ENCODE measurements at places on chromosomes 3 and 15. TPM values are rescaled to one million over a fixed set of nuclear protein-coding genes. Genes with fewer than 3 reads are reported as not detected.

The GRAMD2A gene
- not detected for total RNA-seq

The CPEB1 gene
- total RNA-seq: 13.7 TPM

The MOBP gene
- total RNA-seq: 0.33 TPM

The IL17RD gene
- total RNA-seq: 0.25 TPM

The AADAC gene
- total RNA-seq: 0.47 TPM

The TRAIP gene
- 24.7 TPM for total RNA-seq

The PRR20G gene
- total RNA-seq: not detected

The THPO gene
- 0.62 TPM for total RNA-seq

The CTXND1 gene
- not detected for total RNA-seq

The GPR156 gene
- 0.11 TPM for total RNA-seq

The P2RY13 gene
- not detected for total RNA-seq

The SMCO1 gene
- total RNA-seq: 0.20 TPM

The POU1F1 gene
- total RNA-seq: not detected

GRCh38 chr3:108218811-108219210 lies 3.4 kb downstream of the IFT57 start:
- no peak overlapping the region for H3K4me3 ChIP-seq
- no peak overlapping the region for H3K27ac ChIP-seq
- peaks cover 3% of the 10 kb centered on the region for H3K4me1 ChIP-seq

GRCh38 chr3:147301781-147302180 lies 104.6 kb downstream of the ZIC4 start:
- no peak overlapping the region for H3K4me3 ChIP-seq
- H3K4me1 ChIP-seq: no peaks in the 10 kb centered on the region
- no peak for DNase-seq
- H3K36me3 ChIP-seq: no peaks in the 10 kb centered on the region
- no peaks in the 10 kb centered on the region for H3K27me3 ChIP-seq

DNA sequence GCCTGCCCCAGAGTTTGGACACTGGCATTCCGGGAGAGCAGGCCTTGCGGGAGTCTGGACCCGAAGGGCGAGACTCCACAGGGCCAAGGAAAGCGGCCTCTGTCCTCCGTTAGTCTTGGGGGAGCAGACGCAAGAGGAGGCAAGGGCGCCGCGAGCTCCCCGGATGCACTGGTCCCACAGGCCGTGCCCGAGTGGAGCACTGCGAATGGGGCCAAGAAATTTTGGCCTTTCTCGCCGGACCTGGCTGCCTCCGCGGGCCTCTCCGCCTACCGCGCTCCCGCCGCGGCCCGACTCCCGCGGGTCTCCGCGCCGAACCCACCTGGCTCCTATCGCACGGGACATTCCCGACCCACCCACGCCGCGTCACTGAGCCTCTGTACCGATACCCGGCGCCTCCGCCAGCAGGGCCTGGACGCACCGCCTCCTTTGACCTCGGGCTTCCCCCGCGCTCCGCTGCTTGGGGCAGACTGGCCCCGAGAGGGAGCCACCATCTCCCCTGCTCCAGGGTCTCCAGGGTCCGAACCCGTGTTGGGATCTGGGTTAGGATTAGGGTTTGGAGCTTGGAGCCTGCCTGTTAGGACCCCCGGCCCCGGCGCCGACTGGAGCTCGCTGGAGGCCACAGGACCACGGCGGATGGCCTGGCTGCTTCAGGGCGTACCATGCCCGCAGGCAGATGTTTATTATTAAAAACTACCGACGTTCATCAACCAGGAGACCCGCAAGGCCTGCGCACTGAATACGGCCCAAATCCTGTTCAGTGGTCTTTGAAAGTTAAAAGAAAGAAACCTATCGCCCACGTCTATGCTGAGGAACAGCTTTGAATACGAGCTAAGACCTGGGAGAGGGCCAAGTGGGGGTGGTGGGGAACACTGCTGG lies 11.7 kb downstream of the SHOX2 start:
- no peak overlapping the region for H3K4me3 ChIP-seq
- no peaks in the 10 kb centered on the region for H3K4me1 ChIP-seq
- H3K27ac ChIP-seq: no peak overlapping the region
- H3K36me3 ChIP-seq: peaks cover 23% of the 10 kb centered on the region
- DNase-seq: no peak
- no peaks in the 10 kb centered on the region for H3K27me3 ChIP-seq

DNA sequence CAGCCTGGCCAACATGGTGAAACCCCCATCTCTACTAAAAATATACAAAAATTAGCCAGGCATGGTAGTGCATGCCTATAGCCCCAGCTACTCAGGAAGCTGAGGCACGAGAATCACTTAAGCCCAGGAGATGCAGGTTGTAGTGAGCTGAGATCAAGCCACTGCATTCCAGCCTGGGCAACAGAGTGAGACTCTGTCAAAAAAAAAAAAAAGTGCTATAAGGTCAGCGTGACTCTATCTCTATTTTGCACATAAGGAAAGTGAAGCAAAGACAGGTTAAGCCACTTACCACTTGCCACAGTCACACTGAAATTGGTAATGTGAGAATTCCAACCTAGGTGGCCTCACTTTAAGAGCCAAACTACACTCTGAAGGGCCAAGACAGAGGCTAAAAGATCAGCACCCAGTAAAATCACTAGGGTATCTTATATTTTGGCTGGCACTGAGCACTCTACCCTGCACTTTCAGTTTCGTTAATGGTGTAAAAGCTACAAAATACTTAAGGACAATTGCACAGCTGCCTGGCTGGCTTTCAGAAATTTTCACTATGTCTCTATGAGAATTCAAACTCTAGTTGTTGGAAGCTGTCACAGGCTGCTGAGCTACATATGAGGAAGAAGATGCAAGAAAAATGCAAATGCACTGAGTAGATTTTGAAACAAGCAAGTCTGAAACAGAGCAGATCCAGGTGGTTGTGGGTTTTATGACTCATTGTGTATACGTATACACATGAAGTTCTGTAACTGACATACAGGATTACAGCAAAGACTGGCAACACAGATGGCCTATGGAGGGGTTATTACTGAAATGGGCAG lies 32.7 kb downstream of the TRANK1 start:
- DNase-seq: peak; percentile 57
- H3K36me3 ChIP-seq: no peaks in the 10 kb centered on the region
- peak overlapping the region; percentile 49 for H3K27ac ChIP-seq
- no peak overlapping the region for H3K4me3 ChIP-seq

DNA sequence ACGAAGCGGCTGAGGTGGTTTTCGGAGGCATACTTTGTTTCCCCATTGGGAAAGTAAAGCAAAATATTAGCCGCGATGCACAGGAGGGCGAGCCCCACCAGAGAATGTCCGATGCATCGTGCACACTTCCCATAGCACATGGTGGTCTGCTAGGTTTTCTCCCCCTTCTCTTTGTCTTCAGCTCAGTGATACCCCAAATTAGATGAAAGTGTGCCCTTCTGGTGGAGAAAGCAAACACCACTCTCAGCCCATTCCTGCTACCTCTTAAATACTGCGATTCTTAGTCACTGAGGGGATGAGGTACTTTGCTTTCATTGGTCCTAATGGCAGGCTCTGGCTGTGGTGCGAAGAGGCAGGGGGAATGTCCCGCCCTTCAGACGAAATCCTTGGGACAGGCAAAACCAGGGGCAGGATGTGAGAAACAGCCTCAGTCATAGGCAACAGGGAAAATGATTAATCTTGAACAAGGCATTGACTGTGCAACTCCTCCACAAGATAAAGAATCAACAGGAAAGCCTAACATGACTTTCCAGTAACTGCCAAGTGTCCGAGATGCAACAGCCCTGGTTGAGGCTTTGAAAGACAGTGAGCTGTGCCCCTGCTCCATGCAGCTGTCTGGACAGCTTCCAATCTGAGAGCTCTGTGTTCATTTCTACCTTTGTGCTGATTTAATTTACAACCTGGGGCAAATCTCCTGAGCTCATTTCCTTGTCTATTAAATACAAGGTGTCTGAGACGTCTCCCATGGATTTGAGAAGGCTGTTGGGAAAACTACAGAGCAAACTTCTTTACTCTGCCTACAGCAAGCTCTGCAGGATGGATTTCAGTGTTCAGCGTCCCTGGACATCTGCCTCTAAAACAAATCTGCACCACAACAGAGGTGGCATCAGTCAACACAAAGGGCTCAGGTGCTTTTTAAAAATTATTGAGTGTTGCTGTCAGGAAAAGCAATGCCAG lies at the start of gene TM4SF1:
Gene TM4SF1 (minus strand): TSS at position 242 of the 957 bp plus-strand sequence. CDS start 102 bp downstream, at position 140.
- no peaks in the 10 kb centered on the region for H3K36me3 ChIP-seq
- H3K4me1 ChIP-seq: no peaks in the 10 kb centered on the region
- DNase-seq: no peak
- H3K4me3 ChIP-seq: no peak within 1 kb of the TSS
- no peak within 1 kb of the TSS for H3K27ac ChIP-seq

- H3K4me3 ChIP-seq: no peak overlapping the region
- DNase-seq: no peak
- H3K27me3 ChIP-seq: no peaks in the 10 kb centered on the region
- H3K4me1 ChIP-seq: no peaks in the 10 kb centered on the region
- no peak overlapping the region for H3K27ac ChIP-seq
- peaks cover 25% of the 10 kb centered on the region for H3K36me3 ChIP-seq
Measured at GRCh38 chr3:152469248-152470025, 200.7 kb downstream of the MBNL1 start.

DNA sequence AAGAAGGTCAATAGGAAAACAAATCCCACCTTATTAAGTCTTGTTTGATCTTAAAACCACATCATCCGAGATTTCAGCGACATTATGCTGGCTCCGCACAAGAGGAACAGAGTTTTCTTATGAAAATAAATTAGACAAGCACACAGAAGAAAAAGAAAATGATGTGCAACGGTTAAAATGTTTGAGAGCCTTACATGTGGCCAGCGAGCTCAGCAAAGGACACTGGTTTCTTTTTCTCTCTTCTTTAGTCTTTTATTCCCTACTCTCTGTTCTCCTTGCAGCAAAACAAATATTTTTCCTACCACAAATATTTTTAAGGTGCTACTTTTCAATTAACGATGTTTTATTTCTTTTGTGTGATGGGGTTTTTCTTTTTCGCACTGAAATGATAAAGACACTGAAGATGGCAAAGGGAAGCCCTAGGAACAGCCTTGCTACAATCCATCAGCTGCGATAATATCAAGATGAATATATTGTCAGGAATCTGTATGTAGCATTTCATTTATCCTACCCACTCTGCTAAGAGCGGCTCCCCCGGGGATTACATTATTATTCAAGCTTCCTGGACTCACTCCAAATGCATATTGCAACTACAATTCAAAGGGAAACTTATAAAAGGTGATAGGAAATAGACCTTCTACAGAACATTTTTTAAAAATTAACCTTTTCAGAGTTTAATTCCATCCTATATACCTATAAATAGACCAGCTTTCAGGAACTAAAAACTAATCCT lies 72.9 kb downstream of the ANXA2 start:
- H3K27ac ChIP-seq: no peak overlapping the region
- no peaks in the 10 kb centered on the region for H3K36me3 ChIP-seq
- no peak for DNase-seq
- H3K4me3 ChIP-seq: no peak overlapping the region

DNA sequence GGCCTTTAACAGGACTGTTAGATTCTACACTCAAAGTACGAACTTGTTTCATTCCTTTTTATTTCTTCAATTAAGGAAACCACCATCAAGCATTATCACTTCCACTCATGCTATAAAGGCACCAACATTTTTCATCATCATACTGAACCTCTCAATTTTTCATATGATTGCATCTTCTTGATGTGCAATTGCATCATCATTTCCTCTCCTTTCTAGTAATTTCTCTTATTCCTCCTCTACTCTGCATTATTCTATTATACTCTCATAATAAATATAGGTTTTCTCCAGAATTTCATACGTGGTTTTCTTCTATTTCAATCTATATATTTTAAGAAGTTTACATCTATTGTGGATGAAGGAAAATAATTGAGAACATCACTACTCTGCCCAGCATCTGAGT lies 506.2 kb upstream of the ZNF385D start:
- H3K27ac ChIP-seq: no peak overlapping the region
- H3K4me1 ChIP-seq: no peaks in the 10 kb centered on the region
- H3K36me3 ChIP-seq: no peaks in the 10 kb centered on the region

GRCh38 chr3:16168211-16168610 lies 6.3 kb upstream of the GALNT15 start:
- no peak overlapping the region for H3K27ac ChIP-seq
- no peak overlapping the region for H3K4me3 ChIP-seq
- no peaks in the 10 kb centered on the region for H3K27me3 ChIP-seq
- no peaks in the 10 kb centered on the region for H3K4me1 ChIP-seq
- no peak for DNase-seq
- no peaks in the 10 kb centered on the region for H3K36me3 ChIP-seq

GRCh38 chr3:180631317-180631716 lies 29.4 kb downstream of the TTC14 start:
- no peaks in the 10 kb centered on the region for H3K4me1 ChIP-seq
- no peak overlapping the region for H3K27ac ChIP-seq
- no peaks in the 10 kb centered on the region for H3K36me3 ChIP-seq
- no peaks in the 10 kb centered on the region for H3K27me3 ChIP-seq
- no peak overlapping the region for H3K4me3 ChIP-seq

DNA sequence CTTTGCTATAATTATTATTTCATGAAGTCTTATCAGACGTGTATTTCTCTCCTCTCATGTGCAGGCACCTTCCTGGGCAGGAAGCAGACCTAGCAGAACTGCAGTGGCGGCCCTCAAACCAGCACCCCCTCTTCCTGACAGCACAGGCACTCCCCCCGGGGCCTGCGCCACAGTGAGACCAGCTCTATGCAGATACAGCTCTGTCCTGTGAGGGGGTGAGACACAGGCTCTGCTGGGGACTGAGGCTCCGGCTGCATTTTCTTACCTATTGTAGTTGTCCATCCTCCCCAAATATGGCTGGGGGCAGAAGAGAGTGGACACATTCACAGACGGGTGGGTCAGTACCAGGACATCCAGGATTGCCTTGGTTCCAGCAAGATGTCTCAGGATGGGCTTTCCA lies 5.0 kb downstream of the CISH start:
- H3K36me3 ChIP-seq: peaks cover 75% of the 10 kb centered on the region
- no peak for DNase-seq
- H3K4me3 ChIP-seq: peak overlapping the region; percentile 87
- H3K4me1 ChIP-seq: peaks cover 52% of the 10 kb centered on the region
- H3K27me3 ChIP-seq: no peaks in the 10 kb centered on the region
- H3K27ac ChIP-seq: peak overlapping the region; percentile 85

DNA sequence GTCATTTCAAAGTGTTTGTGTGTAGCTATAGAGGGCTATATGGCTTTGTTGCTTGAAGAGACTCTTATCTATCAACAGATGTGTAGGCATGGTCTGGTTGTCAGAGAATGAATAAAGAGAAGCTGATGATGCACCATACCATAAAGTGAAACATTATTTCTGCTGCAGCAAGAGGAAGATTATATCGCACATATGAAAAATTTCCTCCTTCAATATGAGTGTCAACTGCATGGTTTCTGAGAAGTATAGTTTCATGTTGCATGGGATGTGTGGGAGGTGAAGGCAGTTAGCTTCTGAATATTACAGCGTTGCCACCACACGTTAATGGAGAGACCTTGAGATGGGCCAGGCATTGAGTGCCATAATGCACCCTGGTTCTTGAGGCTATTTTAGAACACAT lies 217.9 kb downstream of the SATB1 start:
- DNase-seq: no peak
- no peaks in the 10 kb centered on the region for H3K27me3 ChIP-seq
- H3K27ac ChIP-seq: no peak overlapping the region
- no peak overlapping the region for H3K4me3 ChIP-seq

- H3K4me3 ChIP-seq: no peak overlapping the region
- H3K27me3 ChIP-seq: peaks cover 90% of the 10 kb centered on the region
- H3K36me3 ChIP-seq: no peaks in the 10 kb centered on the region
- no peaks in the 10 kb centered on the region for H3K4me1 ChIP-seq
Measured at GRCh38 chr3:13533885-13534301, 15.0 kb upstream of the FBLN2 start.

- H3K4me1 ChIP-seq: no peaks in the 10 kb centered on the region
- H3K4me3 ChIP-seq: no peak overlapping the region
- no peaks in the 10 kb centered on the region for H3K36me3 ChIP-seq
- no peaks in the 10 kb centered on the region for H3K27me3 ChIP-seq
- no peak for DNase-seq
Measured at GRCh38 chr15:52427804-52428203, 100.9 kb downstream of the MYO5A start.

GRCh38 chr3:184474897-184475296 lies 86.7 kb upstream of the EPHB3 start:
- H3K4me1 ChIP-seq: no peaks in the 10 kb centered on the region
- H3K27ac ChIP-seq: no peak overlapping the region
- DNase-seq: no peak
- H3K4me3 ChIP-seq: no peak overlapping the region

All from K562 (cell line).